ENCODE measurements at places on chromosomes 11 and 22.

- no peak for DNase-seq
These were observed 35.5 kb downstream of the POLR3H start for GRCh38 chr22:41508770-41509170.

GRCh38 chr11:107708792-107709191, 3.1 kb downstream of the SLN start:
- DNase-seq: no peak

GRCh38 chr22:22702237-22703202, 58.1 kb downstream of the GGTLC2 start:
- no peak for DNase-seq

GRCh38 chr11:75394085-75394840, 5.1 kb upstream of the RPS3 start:
- no peak for DNase-seq
